Tibial nerve (tissue), 4 donors: ENCODE measurements at places on chromosomes 1 and 21.
A peak's percentile ranks its signal among the peaks of the same experiment; 100 is the strongest.

DNA sequence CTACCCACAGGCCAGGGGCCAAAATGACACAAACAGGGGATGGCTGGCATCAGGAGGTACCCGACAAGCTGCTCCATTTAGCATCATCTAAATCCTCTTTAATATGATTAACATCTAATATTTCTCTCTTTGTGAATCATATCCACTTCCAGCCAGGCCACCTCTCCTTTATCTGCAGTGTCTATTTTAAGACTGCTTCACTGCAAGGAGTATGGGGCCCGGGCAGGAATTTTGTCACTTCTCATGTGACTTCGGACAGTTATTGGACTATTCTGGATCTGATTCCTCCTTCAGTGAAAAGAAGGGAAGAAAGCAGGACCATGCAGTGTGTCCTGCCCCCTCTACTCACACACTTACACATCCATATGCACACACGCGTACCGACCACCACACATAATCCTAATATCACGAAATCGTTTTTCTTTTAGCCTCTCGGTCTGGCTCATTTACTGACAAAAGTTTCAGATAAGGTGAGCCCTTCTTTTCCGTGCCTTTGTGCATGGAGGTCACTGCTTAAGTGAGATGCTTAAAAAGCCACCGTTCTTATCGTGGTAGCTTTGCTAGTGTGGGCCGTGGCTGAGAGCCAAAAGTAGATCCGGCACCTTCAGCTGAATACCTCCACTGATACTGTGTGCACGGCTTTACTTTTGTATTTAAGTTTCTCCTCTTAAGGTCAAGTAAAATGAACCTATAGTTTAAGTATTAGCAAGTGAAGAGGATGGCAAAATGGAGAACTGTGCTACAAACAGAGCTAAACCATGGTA is 26.0 kb downstream of the PROX1 start:
- DNase-seq, result no peak

GRCh38 chr1:242243472-242243871 is 244.6 kb upstream of the MAP1LC3C start:
- no peak for DNase-seq

DNA sequence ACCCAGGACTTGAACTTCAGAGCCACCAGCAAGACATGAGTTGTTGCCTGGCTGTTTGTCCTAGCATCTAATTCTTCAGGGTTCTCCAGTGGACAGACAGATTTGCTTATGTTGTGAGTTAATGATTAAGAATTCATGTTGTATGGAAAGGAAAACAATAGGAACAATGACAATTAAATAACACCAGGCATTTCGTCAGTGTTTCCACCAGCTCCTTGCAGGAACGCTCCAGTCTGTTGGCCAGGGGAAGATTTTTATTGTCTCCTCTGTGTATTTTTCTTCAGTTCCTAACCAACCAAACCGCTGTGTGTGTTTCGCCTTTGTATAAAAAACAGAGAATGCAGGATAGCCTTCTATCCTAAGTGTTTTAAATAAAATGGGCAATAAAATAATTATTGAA is 64.4 kb upstream of the PTGFR start:
- no peak for DNase-seq

DNA sequence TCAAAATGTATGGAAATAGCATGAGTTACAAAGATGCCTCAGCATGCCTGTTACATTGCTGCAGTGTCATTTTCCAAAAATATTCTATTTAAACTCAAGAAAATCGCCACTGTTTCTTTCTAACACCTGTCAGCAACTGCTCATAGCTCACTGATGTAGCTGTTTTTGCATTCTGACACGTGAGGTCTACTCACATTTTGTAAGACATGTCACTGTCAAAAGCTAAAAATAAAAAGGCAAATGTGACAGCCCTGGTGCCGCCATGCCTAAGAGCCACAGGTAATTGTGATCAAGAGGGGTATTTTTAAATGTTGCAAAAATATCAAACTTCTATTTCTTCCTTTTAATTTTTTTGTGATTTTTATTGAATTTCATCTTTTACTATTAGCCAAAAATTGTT is 556.2 kb upstream of the TMPRSS15 start:
- DNase-seq, result no peak

DNA sequence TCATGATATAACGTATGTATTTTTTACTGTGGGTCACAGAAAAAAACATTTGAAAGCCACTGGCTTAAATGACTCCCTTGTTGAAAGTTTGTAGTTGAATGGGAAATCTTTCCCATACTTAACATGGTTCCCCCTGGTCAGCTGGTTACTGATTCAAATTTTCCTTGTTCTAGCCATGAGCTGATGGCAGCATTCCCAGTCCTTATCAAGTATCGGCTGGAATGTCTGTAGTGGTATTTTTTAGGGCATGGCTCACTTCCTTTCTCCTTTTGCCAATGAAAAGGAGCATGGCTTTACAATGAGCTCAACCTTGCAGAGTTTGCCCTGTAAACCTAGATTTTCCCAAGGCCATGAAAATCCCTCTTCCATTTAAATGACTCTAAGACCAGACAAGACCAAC is 55.7 kb downstream of the GIPC2 start:
- DNase-seq, result peak; percentile 10

- no peak for DNase-seq
These were observed 78.5 kb upstream of the CAMK1G start for GRCh38 chr1:209505044-209505443.

DNA sequence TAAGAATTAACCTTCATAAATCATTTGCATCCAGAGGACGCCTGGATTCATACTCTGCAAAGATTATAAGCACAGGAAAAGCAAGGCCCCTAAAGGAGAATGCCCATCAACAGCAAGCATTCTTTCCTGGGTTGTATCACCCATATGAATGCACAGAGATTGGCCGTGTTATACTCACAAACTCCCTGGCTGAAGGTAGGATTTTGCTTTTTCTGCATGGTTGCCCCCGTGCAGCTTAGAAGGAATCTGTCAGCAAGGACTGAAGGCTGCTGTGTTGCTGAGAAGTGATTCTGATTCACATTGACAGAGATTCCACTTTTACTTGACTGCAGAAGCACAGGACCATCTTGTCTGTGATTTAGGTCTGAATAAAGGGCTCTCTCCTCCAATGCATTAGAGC is 283.0 kb downstream of the LRRIQ3 start:
- DNase-seq, result no peak

GRCh38 chr1:40651138-40651857 is 14.2 kb downstream of the RIMS3 start:
- DNase-seq, result no peak

GRCh38 chr1:180482425-180483275 is 19.7 kb downstream of the ACBD6 start:
- DNase-seq, result peak; percentile 83

DNA sequence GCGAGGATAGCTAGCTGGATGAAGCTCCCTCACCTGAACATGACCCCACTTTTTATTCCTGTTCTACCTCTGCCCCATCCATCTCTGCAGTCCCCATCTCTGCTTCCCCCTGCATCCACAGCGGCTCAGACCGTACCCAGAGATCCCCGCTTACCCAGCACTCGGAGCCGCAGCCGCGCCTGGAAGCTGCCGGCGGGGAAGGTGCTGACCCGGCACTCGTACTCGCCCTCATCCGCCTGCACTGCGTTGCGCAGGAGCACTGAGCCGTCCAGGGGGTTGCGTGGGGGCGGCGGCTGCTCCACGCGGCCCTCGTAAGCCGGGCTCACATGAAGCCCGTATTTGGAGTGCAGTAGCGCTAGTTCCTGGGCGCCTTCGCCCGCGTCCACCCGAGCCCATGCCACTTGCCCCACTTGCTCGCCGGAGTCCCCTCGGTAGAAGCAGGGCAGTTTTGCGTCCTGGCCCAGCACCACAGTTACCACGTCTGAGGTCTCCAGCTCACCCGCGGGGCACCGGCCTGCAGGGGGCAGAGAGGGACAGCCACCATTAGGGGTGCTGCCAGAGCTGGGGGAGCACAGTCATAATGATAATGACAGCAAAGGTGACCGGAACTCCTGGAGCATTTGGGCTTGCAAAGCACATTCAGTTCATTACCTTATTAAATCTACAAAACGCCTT is 9.8 kb downstream of the NECTIN4 start:
- DNase-seq, result no peak

DNA sequence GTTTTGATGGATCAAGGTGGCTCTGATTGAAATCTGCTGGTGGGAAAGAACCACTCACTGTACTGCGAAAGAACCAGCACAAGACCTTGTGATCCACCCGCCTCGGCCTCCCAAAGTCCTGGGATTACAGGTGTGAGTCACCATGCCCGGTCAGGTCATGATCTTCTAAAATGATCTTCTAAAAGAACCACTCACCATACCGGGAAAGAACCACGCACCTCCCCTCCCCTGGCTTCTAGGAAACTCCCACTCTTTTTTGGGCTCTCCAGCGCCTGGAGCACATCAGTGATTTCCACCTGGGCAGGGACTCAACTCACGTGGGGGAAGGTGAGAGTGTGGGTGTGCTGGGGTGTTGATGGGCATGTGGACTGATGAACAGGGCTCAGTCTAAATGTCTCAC is 7.9 kb upstream of the RAB7B start:
- DNase-seq, result no peak

- no peak for DNase-seq
These were observed 47.1 kb downstream of the MDM4 start for GRCh38 chr1:204563307-204563706.

- DNase-seq, result no peak
These were observed 66.2 kb downstream of the PCNX2 start for GRCh38 chr1:233229288-233229687.

DNA sequence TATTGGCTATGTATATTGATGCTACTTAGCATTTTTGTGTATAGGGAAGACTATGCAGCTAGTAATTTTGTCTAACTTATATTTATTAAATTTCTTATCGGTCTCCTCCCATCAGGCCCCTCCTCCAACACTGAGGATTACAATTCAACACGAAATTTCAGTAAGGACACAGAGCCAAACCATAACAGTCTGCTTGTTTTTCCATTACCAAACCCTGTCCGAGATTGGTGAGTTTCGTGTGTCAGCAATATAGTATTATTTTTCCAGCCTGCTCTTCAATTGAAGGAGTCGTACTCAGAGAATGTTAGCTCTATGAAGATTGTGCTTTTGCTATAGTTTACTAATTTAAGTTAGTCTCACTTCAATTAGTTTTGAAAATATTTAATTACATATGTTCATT is 1495.3 kb downstream of the MRPL39 start:
- no peak for DNase-seq

DNA sequence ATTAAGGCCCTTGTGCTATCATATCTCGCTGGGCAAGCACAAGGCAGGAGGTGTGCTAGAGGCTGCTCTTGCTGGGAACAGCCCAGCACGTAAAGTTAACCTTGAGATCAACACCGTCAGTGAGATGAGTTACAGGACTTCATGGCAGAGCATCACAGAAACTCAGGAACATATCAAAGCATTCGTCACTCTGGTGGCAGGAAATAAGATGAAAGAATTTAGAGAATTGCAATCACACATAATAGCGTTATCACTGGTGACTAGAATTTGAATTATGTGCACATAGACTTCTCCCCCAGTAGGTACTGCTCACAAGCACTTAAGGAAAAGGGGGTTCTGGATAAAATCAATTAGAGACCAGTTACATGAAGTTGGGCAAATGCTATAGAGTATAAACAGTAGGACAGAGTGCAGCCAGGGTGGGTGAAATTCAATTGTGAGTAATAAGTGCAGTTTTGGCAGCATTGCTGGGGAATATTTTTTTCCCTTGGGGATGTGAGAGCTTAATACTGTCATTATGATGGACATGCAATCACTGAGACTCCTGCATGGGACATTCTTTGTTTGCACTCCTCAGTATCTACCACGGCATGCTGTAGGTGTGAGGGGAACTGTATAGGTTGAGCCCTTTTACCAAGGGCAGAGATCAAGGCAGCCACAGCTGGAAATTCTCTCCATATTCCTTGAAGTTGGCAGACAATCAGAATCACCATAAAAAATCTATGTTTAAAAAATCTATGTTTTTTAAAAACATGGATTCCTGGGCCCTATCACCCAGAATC is 44.2 kb upstream of the ARHGAP29 start:
- no peak for DNase-seq

- DNase-seq, result no peak
These were observed 57.5 kb upstream of the PRDM2 start for GRCh38 chr1:13642306-13643004.

DNA sequence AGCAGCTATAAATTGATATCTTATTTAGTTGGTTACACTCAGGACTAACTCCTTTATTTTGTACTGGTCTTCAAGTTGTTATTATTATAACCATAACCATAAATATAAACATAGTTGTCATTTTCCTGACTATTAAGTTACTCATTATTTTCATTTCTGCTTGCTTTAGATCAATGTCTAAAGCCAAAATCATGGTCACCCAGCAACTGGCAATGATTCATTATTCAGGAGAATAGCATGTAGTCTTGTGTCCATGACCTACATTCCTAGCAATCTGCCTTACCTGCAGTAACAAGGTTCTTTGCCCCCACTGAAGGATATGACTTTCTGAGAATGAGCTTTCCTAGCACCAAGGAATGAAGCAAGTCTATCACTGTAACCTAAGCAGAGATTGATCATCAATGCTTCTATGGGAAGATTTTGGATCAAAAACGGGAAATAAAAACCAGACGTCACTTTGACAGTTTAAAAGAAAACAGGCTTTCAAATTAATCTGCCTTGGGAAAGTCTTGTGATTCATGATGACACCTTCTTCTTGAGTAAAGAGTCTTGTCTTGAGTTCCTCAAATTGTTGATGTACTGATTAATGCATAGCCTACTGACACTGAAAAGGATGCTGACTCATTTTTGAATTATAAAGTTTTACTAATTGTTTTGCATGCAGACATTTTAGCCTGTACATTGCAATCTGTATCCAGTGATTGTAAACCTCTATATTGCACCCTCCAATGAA is 203.3 kb upstream of the IVNS1ABP start:
- DNase-seq, result no peak

DNA sequence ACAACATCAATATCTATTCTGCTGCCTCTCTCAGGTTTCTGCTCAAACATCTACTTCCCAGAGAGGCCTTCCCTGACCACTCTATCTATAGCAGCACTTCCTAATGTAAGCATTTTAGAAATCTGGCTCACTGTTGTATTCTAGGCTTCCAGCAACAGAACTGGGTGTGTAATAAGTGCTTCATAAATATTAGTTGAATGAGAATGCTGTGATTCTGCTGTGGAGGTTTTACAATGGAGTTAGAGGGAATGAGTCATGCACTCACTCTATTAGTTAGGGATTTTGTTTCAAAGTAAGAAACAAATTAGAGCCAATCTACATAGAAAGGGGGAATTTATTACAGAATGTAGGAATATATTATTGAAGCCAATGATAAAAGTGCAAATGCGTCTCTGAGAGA is 38.6 kb upstream of the SLC35F3 start:
- no peak for DNase-seq

DNA sequence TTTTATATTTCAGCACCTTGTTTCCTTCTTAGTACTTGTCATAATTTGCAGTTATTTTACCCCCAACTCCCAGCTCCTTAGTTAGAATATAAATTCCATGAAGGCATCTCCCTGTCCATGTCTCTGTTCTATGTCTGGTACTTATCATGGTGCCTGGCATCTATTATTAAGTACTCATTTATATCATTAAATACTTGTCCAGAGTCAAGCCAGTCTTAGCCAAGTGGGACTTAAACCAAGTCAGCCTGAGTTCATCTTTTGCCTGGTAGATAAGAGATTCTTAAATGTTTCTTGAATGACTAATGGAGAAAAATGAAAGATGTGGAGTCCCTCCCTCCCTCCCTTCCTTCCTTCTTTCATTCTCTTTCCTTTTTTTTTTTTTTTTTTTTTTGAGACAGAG is 9.4 kb downstream of the SLC25A44 start:
- DNase-seq, result no peak

- DNase-seq, result no peak
These were observed 1.3 kb upstream of the PDE4B start for GRCh38 chr1:65791396-65791795.

GRCh38 chr1:228358764-228359612 is 47.6 kb downstream of the TRIM11 start:
- no peak for DNase-seq
